ENCODE measurements at places on chromosomes 16 and 17.

DNA sequence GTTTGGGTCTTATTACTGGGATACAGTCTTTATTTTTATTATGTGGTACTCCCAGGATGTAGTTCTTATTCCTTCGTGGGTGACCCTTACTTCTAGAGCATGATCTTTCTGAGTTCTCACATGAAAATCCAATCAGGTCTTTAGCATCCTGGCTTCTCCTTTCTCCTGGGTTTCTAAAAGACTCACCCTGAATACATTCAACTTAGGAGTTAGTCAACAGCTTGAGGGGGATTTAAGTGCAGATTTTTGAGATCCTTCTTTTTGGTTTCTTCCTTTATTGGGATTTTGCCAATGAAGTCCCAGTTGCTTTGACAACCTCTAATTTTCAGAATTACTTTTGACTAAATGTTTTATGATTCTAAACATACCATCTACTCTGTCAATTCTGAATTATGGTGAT lies 68.2 kb downstream of the SIAH1 start:
- no peak for DNase-seq

DNA sequence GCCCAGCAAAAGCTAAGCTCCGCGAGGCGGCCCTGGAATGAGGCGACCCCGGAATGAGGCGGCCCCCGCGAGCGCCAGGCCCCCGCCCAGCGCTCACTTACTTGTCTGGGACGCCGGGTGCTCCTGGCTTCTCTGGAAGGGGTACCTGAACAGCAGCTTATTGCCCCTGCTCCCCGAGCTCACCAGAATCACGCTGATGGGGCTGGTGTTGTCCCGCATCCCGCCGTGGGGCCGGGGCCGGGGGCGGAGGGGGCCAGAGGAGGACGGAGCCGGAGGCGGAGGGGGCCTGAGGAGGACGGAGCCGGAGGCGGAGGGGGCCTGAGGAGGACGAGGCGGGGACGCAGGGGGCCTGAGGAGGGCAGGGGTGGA lies 440 bp downstream of the NPRL3 start:
- DNase-seq = no peak

- DNase-seq = no peak
These were observed 686 bp upstream of the MIEF2 start for GRCh38 chr17:18259621-18260331.

GRCh38 chr16:69606985-69607384 lies 41.2 kb downstream of the NFAT5 start:
- DNase-seq = no peak

GRCh38 chr16:27993587-27993986 lies 69.9 kb downstream of the GSG1L start:
- DNase-seq = no peak
